Endothelial cell of umbilical vein (primary cell): ENCODE measurements at places on chromosomes 2 and 18. TPM values are rescaled to one million over a fixed set of nuclear protein-coding genes. Genes with fewer than 3 reads are reported as not detected.

- DNase-seq: no peak
These were observed 89.8 kb downstream of the LDLRAD4 start for GRCh38 chr18:13308369-13308768.

DNA sequence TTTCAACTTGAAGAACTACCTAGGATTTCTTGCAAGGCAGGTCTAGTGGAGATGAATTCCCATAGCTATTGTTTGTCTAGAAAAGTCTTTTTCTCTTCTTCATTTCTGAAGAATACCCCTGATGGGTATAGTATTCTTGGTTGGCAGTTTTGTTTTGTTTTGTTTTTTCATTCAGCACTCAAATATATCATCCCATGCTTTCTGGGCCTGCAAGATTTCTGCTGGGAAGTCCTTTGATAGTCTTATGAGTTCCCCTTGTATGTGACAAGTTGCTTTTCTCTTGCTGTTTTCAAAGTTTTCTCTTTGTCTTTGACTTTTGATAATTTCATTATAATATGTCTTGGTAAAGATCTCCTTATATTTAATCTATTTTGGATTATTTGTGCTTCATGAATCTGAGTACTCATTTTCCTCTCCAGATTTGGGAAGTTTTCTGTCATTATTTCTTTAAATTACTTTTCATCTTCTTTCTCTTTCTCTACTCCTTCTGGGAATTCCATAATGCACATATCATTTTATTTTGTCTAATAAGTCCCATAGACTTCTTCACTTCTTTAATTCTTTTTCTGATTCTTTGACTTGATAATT, 101.5 kb downstream of the DSC3 start:
- no peak for DNase-seq

- no peak for DNase-seq
These were observed 63.6 kb upstream of the FZD5 start for GRCh38 chr2:207833251-207833751.

Gene COLEC12
- 13.8 and 17.1 TPM in 2 replicates for total RNA-seq

Gene SPAST
- 23.0 and 24.9 TPM in 2 replicates for total RNA-seq
